ENCODE measurements at places on chromosomes 13 and 19.

DNA sequence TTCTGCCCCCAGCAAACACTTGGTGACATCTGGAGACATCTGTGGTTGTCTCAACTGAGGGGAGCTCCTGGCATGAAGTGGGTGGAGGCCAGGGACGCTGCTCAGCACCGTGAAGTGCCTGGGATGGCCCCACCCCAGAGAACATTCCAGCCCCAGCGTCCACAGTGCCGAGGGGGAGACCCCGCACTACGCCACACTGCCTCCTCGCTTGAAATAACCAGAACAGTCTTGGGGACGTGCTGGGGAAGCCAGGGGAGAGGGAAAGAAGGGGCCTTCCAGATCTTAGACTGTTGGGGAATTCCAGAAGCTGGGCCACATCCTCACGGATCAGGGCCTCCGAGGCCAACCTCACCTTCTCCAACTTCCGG, 4.2 kb downstream of the DPP9 start:
- no peak for DNase-seq

DNA sequence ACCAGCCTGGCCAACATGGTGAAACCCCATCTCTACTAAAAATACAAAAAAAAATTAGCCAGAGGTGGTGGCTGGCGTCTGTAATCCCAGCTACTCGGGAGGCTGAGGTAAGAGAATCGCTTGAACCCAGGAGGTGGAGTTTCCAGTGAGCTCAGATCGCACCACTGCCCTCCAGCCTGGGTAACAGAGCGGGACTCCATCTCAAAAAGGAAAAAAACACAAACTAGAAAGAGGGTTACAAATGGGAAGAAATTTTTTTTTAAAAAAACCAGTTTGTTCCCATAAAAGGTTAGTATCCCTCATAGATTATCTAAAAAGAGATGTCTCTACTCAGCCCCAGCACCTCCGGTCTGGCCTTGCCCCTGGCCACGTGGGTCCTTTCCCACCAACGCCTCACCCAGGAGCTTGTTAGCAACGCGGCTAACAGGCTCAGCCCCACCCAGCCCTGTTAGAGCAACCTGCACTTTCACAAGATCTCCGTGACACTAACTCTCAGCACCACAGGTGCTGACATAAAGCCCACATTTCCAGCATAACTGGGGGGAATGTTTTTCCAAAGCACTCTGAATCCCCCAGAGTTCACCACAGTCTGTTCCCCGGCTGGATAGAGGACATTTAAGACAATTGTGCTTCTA, 4.3 kb downstream of the DMKN start:
- DNase-seq: peak; percentile 83

DNA sequence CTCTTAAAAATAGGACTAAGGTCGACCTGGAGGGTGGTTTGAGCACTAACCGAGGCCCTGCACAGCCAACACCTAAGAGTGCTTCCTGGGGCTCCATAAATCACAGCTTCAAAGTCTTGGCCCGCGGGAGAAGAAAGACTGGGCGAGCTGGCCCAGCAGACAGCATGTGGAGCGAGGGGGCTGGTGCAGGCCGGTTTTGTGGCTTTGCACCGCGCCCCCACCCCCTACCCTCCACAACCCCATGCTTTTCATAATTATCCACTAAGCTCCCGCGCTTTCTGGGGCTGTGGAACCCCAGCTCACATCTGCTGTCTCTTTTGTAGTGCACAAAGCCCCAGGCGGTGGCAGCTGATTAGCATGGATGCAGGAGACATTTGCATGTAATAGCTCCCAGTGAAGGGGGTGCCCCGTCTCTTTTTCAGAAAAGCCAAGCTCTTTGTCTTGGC, 17.1 kb downstream of the CARM1 start:
- peak; percentile 63 for DNase-seq

DNA sequence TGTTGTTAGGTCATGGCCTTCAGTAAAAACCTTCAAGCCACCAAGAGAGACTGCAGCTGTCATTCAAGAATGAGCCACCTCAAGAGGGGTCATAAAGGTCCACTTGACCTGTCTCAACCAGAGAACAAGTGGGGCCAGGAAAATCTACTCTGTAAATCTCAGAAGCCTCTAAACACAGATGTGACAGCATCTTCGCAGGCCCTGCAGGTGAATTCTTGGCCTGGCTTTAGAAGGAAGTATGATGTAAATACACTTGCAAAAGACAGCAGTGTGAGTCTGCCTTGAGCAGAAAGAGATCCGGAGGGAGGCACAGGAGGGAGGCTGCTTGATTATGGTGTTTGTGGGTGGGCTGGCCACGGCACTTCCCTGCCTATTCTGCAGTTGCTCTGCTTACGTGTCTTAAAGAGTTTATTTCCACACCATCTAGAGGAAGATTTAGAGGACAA, 1082.9 kb downstream of the UQCRFS1 start:
- DNase-seq: peak; percentile 36

DNA sequence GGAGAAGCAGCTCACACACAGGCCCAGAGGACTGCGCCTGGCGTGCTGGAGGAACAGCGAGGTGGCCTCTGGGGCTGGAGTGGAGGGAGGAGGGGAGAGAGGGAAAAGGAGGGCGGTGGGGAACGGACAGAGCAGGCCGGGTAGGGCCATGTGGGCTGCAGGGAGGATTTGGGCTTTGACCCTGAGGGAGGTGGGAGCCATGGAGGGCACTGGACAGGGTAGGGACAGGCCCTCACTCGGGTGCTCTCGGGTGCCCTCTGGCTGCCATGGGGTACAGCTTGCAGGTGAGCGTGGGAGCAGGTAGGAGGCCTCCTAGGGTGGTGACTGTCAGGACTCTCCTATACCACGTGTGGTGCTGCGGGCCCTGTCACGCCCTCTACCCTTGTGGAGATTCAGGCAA, 22.8 kb downstream of the PLIN4 start:
- no peak for DNase-seq

GRCh38 chr13:34153428-34154180, 335.7 kb downstream of the RFC3 start:
- no peak for DNase-seq

DNA sequence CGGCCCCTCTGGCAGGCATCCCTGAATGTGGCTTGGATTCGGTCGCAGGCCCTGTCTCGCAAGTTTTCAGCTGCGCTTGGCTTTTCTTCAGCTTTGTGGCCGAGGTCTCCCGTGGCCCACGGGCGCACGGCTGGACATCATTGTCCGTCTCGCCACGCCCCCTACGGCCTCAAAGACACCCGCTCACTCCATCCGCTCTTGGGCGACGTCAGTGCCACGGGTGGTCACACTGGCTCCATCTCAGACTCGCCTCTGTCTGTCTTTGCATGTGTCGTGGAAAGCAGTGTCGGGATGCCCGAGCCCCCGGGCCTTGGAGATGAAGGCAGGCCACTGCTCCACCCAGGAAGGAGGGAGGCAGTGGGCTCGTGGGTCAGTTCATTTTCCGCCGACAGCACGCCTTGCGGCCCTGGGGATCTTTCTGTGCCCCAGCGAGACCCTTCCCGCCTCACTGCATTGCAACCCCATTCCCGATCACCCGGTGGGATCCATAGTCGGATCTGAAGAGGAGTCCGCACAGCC, 51.0 kb downstream of the ZNF146 start:
- no peak for DNase-seq

- no peak for DNase-seq
Observed at GRCh38 chr13:97313551-97314260, 91.6 kb downstream of the MBNL2 start.

DNA sequence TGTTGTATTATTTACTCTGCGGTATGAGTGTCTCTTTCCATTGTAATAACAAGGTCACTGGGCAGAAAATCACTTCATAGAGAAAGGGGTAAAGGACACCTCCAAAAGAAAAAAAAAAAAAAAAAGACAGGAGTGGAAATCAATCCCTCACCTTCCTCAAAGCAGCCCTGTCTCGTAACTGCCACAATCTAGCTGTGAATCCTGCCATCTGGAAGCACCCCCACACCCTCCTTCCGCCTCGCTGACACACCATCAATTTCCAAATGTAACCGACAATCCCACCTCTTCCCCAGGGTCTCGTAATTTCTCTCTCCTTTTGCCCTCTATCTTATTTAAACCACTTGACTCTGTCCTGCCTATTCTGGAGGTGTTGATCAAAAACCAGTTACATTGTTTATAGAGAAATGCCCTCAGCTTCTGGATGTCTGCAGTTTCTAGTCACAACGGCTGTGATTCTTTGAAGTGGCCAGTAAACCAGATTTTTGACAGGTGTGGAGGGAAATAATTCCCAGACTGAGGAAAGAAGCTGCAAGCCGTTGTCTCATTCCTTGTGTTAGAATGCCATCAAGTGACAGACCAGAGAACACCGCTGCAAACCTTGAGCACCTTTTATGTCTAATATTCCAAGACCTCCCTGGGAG, 9.1 kb upstream of the POP4 start:
- no peak for DNase-seq

DNA sequence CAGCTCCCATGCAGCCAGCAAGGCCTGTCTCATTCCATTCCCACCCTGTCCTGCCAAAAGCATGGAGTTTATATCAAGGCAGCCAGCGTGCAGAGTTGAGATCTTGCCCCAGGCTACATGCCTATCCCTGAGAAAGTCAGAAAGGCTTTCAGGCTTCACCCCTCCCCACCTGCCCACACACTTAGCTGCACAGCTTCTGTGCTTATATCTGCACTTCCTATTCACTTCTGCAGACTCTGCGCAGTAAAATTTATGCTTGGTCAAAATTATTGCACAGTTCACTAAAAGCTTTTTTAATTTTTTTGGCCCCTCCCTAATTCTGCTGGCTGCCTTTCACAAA, 12.5 kb upstream of the ZNF675 start:
- DNase-seq: no peak

DNA sequence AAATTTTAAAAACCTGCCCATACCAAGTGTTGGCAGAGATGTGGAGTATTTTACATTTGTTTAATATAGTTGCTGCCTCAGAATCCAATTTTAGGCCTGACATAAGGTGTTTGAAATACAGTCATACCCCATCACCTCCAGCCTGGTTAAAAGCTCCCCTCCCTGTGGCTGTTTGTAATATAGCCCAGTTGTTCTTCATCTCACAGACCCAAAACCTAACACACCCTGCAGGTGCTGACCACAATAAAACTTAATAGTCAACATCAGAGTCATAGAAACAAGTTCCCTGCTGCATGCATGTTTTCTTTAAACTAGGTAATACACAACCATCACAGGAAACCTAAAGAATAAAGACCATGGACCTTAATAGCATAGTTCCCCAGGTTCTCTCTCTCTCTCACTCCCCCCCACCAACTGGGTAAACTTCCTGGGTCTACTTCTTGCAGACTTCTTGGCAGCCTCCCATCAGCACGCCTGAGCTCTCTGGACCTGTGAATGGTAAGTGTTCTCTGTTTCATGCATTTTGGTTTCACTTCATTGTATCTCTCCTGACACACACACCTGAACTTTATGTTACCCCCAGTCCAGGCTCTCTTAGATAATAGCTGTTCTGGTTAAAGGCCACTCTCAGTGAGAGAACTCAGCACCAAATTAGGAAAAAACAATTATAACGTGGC, 1369.9 kb downstream of the EFNB2 start:
- peak; percentile 1 for DNase-seq

GRCh38 chr19:19422156-19422555, 16.7 kb downstream of the GATAD2A start:
- no peak for DNase-seq

- DNase-seq: no peak
Observed at GRCh38 chr19:37973666-37974065, 66.7 kb downstream of the SIPA1L3 start.

DNA sequence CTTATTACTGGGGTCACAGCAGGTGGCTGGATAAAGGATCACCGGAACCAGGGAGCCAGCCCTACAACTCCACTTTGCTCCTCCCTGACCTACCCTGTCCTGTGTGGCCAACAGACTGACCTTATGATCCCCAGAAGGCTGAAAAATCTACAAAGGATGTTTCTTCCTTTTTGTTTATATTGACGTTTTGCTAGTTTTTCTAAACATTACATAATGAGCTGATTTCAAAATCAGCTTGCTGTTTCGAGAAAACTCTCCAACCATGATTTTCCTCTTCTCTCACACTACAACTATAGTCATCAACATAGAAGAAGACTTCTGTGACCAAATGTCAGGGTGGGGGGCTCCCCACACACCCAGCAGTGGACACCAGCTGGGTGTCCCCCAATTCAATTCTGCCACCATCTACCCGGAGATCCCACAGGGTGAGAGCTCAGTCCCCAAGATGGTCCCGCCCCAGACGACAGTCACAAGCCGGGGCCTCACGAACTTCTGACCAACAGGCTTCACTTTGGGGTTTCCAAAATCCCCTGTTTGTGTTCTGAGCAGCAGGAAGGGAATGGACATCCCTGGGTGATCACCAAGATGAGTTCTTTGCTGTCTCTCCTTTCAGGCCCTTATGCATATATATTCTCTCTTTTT, 35.0 kb downstream of the ZNF536 start:
- DNase-seq: no peak

DNA sequence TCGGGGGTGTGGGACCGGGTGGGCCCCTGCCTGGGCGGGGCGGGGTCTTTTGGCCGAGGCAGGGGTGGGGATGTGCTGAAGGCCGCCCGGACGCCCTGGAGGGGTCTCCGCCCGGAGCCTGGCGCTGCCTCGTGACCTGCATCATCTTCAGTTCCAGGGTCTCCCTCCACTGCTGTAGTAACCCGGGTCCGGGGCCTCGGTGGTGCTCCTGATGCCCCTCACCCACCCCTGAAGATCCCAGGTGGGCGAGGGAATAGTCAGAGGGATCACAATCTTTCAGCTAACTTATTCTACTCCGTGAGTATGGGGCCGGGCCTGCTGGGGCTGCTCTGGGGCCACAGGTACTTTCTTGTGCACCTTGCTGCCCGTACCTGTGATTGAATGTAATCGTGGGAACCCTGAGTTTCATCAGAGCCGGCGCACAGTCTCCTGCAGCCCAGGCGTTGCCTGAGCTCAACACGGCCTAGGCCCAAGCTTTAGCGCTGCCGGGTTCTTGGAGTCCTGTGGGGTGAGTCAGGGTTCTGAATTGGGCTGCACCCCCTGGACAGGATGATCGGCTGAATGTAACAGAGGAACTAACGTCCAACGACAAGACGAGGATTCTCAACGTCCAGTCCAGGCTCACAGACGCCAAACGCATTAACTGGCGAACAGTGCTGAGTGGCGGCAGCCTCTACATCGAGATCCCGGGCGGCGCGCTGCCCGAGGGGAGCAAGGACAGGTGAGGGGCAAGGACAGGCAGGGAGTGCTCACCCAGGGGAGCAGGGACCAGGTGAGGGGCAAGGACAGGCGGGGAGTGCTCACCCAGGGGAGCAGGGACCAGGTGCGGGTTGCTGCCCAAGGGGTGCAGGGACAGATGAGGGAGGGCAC, 10.5 kb downstream of the PEAK3 start:
- no peak for DNase-seq

DNA sequence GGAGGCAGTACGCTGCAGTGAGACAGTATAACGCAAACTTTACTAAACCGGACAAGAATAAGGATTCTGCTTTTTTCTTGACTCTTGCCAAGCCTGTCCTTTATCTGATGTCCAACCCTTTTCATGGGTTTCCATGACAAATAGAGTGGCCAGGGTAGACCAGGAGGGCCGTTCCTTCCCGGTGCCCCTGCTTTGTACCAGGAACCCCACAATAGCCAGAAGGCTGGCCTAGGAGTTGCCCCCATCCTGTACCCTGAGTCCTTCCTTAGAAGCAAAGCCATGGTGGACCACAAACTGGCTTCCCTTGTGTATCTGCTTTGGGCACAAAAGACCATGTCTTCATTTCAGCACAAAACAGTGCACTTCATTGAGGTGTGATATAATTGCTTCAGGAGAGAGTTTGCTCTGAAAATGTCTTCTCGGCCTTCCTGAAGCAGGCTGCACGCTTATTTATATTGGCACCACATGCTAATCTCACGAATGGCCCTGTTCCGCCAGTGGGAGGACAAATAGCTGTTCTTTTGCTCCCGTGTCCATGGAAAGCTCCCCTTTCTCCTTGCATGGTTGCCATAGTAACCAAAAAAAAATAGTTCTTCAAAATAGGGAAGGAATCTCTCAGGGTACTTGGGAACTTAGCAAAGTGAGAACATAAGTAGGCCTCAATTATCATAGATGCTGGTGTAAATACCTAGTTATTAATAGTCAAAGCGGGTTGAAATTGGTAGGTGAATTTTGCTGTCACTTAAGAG, 222.1 kb downstream of the ZIC5 start:
- no peak for DNase-seq

Measured in GM10248 (cell line).